Left kidney (tissue), 8 donors: ENCODE measurements at places on chromosomes 12 and 14.

GRCh38 chr14:23520899-23521533 lies 30.5 kb downstream of the ZFHX2 start:
- DNase-seq: no peak

- DNase-seq: peak; percentile 37
Observed at GRCh38 chr12:11171969-11172675, 1.1 kb downstream of the SMIM10L1 start.

GRCh38 chr14:80095623-80096022 lies 115.7 kb downstream of the DIO2 start:
- no peak for DNase-seq

DNA sequence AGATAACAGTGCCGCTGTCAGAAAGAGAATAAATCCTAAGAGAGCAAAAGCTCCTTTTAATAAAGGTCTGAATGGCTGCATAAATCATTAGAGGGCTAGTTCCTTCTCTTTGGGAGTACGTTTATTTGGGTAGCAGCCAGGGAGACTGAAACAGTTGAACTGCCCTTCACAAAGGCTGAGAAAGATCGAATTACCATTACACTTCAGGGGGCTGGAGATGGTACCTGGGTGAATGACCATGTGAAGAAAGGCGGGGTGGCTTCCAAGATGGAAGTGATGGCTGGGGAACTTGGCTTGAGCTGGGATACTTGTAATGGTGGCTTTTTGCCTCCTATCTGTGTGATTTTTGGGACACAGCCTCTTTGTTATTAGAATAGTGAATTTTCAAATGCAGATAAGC lies 1.7 kb upstream of the FGD4 start:
- DNase-seq: no peak

DNA sequence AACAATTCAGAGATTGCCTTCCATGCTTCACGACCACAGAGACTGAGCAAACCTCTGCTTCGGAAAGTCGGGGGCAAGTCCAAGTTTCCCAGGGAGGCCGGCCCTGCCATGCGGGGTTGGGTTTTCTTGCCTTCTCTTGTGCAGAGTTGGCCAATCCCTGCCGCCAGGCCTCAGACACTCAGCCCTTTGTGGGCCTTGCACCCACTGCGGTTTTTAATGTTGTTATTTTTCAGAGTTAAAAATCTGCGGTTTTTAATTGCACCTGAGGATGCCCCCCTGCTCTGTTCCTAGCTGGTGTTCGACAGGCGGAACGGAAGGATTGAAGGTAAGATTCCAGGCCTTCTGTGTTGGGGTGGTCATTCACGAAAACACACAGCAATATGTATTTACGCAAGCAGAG lies 108.7 kb downstream of the CALM1 start:
- DNase-seq: no peak

DNA sequence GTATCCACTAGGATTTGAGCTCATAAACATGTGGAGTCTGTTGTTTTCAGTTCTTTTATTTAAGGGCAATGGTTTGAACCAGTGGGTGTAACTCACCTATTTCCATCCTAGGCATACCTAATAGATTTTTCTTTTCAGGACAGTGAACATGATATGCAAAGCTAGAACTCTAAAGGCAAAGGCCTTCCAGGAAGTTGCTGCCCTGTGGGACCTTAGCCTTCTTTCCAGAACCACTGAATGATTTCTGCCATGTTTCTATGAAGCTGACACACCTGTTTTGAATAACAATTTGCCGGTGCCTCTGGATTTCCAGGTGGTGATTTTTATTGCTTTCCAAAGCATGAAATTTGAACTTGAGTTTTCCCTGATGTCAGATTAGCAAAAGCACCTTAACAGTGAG lies 372.9 kb upstream of the FAR2 start:
- peak; percentile 21 for DNase-seq

- no peak for DNase-seq
Observed at GRCh38 chr12:96658075-96658474, 168.7 kb downstream of the CFAP54 start.

DNA sequence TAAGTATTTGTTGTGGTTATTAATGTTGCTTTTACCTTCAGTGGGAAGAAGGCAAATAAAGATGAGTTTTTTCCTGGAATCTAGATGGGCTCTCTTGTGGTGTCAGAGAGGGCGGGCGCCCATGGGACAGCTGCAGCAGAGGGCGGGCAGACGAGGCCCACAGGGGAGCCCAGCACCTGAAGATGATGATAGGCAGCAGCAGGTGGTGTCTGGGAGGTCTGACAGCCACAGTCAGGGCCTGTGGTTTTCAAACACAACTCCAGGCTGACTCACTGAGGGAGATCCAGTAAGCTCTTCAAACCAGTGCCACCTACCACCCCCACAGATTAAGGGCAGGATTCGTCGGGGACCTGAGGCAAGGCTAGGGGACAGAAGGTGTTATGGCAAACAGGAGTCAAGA lies 42.8 kb downstream of the NKX2-1 start:
- no peak for DNase-seq

DNA sequence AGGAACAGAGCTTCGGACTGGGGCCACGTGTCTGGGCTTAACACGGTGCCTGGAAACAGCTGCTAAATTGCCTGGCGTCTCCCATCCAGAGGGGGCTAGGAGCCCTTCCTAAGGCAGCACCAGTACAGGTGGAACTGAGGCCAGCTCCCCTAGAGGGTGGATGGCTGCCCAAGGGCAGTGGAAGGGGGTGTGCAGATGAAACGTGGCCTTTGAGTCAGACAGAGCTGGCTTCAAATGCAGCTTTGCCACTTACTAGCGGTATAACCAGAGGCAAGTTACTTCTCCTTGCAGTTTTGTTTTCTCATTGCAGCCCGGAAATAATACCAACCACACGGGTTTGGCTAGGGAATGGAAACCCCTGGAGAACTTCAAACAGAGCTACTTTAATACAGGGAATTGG lies 59.3 kb upstream of the SLC24A4 start:
- DNase-seq: no peak

- no peak for DNase-seq
Observed at GRCh38 chr14:29587761-29588470, 339.7 kb downstream of the PRKD1 start.

DNA sequence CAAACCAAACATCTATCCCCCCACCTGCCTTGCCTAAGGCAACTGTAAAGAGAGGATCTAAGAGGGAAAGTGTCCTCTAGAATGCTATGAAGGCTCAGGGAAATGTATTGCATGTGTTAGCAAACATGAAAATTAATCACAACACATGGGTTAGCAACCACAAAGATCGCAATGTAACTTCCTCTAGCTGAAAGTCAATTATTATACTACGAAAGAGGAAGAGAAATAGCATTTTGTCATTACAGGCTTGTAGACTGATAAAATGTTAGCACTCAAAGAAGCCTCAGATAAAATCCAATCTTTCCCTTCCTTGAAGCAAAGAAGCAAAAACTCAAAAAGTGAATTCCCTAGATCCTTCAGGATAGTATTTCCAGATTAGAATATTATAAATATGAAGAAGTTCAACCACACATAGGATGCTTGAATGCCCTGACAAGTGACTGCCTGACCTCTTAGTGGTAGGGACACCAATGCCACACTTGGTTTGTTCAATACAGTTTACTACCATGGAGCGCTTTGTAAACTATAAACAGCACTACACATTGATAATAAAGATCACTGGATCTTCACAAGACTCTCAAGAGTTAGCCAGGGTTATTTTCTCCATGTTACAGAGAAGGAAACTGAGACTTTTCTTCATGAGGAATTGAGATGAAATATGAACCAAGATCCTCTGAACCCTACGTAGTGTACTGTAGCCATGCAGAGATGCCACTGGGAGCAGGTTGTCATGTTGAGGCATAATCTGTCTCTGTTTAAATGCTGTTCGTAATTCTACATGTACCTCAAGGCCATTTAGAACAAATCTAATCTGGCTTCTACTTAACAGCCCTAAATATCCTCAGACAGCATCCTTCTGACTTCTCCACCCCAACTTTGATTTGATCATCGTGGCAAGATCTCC lies 100.7 kb downstream of the ITPR2 start:
- DNase-seq: no peak

DNA sequence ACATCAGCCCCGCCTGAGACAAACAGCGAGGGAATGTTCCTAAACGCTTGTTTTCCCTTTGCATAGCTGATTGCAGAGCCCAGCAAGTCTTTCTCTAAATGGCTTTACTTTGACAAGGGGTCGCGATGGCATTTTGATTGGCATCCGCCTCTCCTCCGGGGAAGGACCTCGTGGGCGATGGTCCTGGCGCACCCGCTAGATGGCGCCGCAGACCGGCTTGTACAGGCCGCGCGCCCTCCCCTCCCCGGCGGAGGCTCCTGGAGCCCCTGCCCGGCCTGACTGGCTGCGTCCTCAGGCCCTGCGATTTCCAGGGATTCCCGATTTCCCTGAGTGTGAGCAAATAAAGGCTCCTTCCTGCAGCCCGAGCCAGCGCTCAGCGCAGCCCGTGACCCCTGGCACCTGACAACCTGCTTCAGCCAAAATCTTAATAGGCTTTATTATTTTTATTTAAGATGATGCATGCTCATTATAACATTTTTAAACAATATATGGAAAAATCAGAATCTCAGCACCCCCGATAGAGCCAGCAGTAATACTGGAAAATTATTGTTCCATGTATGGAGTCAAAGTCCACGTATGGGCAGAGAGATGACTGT lies 468.3 kb downstream of the AACS start:
- DNase-seq: peak; percentile 15

DNA sequence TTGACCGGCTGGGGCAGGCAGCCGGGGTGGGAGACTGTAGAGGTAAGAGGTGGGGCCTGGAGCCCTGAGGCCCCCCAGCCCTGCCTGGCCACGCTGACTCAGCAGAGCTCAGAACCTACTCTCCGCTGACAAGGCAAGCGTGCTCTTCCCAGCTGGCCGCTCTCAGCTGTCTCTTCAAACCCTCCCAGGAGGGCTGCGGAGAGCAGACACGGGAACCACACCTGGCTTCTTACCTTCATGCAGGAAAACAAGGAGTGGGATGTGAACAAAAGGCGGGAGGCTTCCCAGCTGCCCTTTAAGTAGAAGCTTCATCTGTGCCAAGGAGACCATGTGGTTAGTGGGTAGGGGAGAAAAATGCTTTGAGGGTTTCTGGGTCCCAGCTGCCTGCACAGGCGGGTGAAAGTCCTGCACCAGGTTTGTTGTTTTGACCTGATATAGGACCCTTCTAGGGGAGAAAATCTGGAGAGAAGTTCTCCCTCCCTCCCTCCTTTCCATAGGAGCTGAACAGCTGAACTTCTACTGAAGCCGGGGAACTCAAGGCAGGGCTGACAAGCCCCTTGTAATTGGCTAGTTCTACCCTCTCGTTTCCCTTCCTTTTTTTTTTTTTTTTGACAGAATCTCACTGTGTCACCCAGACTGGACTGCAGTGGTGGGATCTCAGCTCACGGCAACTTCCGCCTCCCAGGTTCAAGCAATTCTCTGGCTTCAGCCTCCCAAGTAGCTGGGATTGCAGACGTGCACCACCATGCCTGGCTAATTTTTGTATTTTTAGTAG lies 12.8 kb upstream of the TESC start:
- DNase-seq: no peak

- DNase-seq: no peak
Observed at GRCh38 chr12:12336049-12336411, 14.0 kb downstream of the MANSC1 start.

DNA sequence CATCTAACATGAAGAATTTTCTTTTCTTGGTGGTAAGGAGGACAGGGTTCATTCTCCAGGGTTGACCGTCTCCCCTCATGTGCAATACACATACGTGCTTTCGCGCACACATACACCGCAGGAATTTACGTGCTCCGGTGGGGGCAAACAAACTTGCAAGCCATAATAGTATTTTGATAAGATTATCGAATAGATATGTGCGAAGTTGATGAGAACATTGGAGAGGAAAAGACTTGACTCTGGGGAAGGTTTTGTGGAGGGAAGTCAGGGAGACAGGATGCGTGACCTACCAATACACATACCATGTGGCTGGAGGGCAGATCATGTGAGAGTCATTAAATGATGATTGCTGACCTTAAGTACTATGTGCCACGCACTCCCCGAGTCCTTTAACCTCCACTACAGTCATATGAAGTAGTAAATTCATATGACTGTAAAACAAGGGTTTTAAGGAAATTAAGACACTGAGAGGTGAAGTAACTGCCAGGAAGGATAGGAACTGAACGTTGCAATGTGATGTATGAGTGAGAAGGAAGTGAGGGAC lies 921 bp downstream of the RAD51B start:
- DNase-seq: peak; percentile 11

DNA sequence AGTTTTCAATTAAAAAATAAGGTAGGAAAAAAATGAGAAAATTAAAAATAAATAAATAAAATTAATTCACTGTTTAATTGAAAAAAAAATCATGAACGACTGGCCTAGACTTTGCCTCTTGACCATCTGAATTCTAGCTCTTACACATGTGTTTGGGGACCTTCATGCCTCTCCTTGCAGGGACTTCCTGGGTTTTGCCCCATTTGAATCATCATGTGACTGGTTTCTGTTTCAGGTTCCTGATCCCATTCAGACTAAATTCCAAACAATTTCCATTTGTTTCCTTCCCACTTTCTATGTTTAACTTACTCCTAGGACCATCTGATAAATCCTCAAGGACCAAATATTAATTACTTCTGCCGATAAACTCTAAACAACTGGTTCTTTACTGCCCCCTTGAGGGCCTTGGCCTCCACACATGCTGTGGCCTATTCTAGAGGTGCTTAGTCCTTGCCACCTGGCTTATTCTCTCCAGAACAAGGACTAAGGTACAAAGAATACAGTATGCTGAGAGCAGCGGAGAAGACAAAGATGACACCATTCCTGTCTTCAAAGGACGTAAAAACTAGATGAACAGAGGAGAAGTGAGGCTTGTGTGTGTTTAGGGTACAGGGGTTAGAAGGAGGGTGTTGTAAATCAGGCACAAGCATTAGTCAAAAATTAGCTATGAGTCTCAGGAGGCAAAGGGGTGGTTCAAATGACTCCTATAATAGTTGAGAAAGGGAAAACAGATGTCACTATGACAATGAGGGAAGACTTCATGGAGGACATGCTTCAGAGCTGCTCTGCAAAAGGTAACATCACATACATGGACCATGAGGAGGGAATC lies 125.8 kb upstream of the AVPR1A start:
- DNase-seq: peak; percentile 38

- DNase-seq: no peak
Observed at GRCh38 chr12:74482115-74482514, 55.5 kb upstream of the ATXN7L3B start.

GRCh38 chr12:111088409-111088808 lies 168.0 kb upstream of the MYL2 start:
- no peak for DNase-seq

DNA sequence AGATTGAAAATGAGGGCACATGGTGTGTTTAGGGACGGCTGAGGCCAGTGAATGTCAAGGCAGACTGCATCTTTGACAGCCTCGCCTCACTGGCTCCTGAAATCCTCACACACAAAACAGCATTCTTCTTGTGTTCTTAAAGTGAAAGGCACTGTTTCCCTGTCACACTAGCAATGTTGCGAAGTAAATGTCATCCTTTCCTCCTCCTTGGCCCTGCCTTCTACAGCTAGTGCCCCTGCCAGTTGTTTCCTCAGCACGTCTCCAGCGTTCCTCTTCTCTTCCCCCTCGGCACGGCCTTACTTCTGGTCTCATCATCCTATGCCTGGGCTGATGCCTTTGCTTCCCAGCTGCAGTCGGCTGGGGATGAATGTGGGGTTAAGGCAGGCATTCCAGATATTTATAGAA lies 129.4 kb upstream of the DNM1L start:
- DNase-seq: no peak
